Hippocampal formation (tissue), 2 donors: ENCODE measurements at places on chromosomes 3 and 15.

DNA sequence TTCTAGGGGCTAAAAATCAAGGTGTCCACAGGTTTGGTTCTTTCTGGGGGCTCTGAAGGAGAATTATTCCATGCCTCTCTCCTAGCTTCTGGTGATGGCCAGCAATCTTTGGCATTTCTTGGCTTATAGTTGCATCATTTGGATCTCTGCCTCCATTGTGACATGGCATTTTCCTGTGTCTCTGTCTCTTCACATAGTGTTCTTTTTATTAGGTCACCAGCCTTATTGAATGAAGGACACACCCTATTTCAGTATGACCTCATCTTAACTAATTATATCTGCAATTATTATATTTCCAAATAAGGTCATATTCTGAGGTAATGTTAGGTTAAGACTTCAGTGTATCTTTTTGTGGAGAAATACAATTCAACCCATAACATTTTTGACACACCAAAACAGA lies 3.2 kb upstream of the GBE1 start:
- DNase-seq: no peak

GRCh38 chr3:46527239-46527638 lies 29.5 kb downstream of the RTP3 start:
- no peak for DNase-seq

- no peak for DNase-seq
Measured at GRCh38 chr15:44720460-44721176, 9.3 kb downstream of the B2M start.

- DNase-seq: no peak
Measured at GRCh38 chr15:55337160-55337559, 18.1 kb downstream of the PIGB start.

DNA sequence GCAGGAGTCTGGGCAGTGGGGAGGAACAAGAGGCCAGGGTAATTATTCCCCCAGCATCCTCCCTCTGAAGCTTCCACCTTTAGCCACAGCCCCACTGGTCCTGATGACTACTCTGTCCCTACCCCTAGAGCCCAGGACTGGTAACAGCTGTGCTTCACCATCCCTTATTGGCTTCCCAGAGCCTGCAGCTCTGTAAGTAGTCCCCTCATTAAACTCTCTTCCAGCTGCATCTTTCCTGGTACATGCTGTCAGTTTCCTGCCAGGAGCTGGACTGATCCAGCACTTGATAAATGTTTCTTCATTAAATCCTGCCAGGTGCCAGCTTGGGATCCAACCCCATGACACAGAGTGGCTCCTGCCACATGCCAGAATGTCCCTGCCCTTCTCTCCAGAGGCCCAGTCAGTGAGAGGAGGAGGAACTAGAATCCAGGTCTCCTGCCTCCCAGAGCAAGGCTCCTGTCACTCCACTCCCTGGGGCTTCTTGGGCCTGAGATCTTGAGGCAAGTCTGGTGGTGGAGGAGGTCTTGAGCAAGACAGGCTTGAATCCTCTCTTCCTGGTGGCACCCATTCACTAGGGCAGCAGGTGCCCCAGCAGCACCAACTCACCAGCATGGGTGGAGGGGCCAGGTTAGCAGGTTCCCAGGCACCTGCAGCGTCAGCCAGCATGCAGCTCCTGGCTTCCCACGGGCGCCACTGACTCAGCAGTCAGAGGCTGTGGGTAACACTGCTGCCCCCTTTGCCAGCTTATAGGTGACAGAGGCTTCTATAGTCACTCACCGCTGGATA lies 27.6 kb downstream of the FBXW12 start:
- DNase-seq: no peak

- no peak for DNase-seq
Measured at GRCh38 chr15:101167411-101167752, 84.5 kb downstream of the CHSY1 start.

GRCh38 chr3:129415830-129416229 lies 12.6 kb downstream of the EFCAB12 start:
- DNase-seq: no peak

DNA sequence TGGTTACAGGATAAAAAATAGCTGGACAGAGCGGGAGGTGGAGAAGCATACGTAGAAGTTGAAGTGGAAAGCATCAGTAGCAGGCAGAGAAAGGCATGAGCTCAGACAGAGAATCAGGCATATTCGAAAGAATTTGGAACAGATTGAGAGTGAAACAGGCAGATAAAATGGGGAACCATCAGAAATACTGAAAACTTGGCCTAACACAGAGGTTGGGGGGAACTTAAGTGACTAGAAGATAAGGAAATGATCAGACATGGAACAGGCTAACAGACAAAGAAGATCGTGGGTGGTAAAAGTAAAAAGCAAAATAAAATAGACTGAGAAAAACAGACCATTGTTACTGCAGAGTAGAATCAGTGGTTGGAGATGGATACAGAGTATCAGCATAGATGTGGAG lies 32.9 kb downstream of the GTF2E1 start:
- DNase-seq: no peak

DNA sequence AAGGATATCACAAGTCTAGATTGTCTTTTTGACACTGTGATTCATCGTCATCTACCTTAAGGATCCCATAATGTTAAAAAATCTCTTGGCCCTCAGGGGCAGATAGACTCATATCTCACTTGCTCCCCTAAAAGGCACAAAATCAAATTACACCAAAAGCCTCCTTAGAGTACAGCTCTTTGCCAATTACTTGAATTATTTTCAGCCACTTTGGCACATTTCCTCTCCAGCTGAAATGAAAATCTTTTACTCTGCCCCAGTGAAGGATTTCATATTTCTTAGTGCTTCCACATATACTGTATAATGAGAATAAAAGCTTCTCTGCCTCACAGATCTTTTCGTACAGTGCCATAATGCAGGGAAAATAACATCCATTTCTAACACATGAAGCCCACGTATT lies 190.7 kb upstream of the GBE1 start:
- no peak for DNase-seq

GRCh38 chr3:4474683-4475490 lies 7.8 kb upstream of the SUMF1 start:
- DNase-seq: no peak

DNA sequence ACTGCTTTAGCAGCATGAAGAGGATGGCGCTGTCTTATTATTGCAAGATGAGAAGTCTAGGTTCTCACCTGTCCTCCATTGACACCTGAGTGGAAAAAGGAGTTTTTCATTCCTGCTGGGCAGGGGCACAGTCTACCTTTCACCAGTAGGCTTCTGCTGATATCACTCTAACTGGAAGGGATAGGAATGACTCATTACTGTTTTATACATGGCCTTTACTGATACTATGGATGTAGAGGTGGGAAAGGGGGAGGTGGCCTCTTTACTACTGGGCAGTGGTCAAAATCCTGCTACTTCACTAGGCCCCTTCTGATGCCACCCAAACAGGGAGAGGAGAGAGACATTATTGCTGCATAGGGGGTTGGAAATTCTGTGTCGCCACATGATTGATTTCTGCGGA lies 97.8 kb downstream of the BBX start:
- no peak for DNase-seq
